NCI-H1105 treated with DMSO at 0.1 percent for 48 hours (cell line): ENCODE measurements at places on chromosomes 2 and 18.

- DNase-seq, result no peak
Observed at GRCh38 chr2:113072584-113072983, 4.8 kb downstream of the IL1F10 start.

DNA sequence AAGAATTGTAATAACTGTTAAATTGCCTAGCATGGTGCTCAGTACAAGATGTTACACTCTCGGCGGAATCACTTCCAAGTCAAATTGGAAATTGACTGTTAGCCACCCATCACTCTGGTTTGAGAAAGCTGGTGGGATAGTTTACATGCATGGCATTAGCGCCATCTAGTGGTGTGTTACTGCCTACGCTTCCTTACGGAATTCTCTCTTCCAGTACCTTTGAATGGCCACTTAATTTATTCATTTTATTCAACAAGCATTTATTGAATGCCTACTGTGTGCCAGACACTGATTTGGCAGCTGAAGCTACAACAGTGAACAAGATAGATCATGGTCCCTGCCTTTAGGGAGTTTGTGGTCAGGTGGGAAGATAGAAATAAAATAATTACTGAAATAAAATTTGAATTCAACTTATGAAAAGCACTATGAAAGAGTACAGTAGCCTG, 171.2 kb downstream of the TMEM247 start:
- DNase-seq, result peak; percentile 76

DNA sequence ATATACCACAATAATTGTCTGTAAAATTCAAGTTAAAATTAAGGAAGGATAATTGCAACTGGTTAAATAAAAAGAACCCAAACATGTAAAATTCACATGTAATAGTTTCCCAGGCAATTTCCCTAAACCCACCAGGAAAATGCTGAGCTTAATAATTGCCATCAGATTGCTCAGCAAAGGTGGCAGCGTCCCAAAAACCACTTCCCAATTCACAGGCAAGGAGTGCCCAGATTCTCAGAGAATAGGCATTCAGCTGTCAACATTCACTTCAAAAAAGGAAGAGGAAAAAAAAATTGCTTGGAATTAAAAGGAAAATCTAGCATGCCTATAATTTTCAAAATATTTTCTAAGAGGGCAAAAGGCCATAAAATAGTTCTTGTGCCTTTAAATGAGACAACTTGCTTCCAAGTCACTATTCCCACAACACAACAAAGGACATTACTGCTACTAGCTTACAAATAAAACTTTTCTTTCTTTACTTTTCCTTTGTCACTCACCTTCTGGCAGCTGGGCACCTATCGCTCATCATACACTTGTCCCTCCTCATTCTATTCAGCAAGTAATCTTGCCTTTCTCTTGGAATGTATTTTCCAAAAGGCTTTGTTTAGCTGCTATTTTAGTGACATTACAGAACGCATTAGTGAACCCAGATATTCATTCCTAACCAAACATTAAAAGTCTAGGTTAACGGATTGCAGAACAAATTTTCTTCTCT, 15.2 kb downstream of the SRBD1 start:
- no peak for DNase-seq

DNA sequence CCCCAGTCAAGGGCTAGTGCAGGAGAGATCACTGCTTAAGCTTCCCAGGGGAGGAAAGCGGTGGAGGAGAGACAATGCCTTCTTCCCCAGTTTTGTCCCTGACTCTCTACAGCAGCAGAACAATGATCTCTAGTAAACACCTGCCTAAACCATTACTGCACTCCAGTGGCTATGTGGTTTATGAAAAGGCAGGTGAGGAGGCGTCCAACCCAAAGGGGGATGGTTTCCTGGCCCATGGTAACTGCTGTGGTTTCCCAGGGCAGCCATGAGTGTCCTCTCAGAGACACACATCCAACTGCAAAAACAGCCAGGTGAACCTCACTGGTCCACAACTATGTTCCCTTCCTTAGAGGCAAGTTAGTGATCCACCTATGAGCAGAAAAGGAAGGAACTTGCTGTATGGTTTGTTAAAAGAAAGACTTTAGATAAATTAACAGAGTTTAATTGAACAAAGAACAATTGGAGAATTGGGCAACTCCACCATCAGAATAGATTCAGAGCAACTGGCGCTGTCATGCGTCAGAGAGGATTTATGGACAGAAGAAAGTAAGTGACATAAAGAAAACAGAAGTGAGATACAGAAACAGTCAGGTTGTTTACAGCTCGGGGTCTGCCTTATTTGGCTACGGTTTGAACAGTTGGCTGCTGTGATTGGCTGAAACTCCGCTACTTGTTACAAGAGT, 4.8 kb upstream of the TTC39C start:
- DNase-seq, result peak; percentile 55

- DNase-seq, result no peak
Observed at GRCh38 chr2:132860220-132860619, 190.2 kb upstream of the LYPD1 start.

- DNase-seq, result no peak
Observed at GRCh38 chr2:148102641-148103040, 81.8 kb downstream of the MBD5 start.

- no peak for DNase-seq
Observed at GRCh38 chr2:8803658-8804379, 33.6 kb downstream of the KIDINS220 start.

- DNase-seq, result no peak
Observed at GRCh38 chr2:200743042-200743676, 68.6 kb upstream of the BZW1 start.

- DNase-seq, result no peak
Observed at GRCh38 chr18:38961880-38962279, 1396.3 kb upstream of the CELF4 start.

- DNase-seq, result peak; percentile 52
Observed at GRCh38 chr2:60549238-60549927, 4.1 kb downstream of the BCL11A start.

GRCh38 chr18:78406743-78407465, 572.7 kb upstream of the SALL3 start:
- peak; percentile 7 for DNase-seq

- DNase-seq, result no peak
Observed at GRCh38 chr2:31324016-31324633, 90.2 kb downstream of the EHD3 start.

GRCh38 chr2:159683817-159684216, 28.5 kb upstream of the MARCHF7 start:
- no peak for DNase-seq

DNA sequence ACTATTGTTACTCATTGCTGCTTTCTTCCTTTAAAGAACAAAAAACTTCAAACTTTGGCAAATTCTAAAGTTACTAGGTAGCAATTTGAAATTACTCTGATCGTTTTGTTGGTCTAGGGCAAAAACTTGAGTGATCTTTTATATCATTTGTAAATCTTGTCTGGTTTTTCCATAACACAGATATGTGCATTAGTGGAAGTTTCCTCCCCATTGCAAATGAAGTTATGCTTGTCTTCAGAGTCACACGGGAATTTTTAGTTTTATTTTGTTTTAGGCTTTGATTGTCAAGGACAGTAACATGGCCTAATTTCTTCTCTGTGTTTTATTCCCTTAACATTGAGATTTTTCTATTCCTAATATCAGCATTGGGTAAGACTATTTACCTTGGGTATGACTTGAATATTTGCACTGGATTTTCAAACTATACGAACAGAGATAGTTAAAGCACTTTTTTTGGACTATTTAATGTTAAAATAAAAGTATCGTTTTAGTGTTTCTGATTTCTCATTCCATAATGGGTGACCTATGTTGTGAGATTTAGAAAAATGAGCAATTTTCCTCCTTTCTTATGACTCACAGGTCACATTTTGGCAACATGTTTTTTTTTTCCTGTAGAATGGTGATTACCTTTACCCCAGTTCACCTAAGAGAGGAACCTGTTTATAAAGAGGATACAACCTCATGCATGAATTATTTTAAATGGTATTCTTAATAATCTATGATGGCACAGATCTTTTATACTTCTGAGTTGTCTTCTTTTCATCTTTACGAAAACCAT, 65.0 kb downstream of the BABAM2 start:
- DNase-seq, result no peak

DNA sequence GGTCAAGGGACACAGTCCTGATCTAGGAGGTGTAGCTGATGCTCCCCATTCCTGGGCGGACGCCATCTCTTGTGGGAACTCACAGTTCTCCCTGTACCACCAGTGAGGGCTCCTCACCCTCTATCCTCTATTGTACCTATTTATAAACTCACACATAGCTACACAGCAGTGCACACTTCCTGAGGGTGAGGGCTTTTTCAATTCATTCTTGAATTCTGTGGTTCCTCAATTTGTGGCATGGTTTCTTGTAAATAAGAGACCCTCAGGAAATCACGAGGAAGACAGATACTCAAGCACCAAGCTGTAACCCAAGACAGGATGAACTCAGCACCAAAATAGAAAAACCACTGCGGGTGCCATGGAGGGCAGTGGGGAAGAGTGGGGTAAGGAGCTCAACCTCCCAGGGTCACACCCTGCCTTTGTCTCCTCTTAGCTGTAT, 245.9 kb upstream of the PXDN start:
- no peak for DNase-seq

DNA sequence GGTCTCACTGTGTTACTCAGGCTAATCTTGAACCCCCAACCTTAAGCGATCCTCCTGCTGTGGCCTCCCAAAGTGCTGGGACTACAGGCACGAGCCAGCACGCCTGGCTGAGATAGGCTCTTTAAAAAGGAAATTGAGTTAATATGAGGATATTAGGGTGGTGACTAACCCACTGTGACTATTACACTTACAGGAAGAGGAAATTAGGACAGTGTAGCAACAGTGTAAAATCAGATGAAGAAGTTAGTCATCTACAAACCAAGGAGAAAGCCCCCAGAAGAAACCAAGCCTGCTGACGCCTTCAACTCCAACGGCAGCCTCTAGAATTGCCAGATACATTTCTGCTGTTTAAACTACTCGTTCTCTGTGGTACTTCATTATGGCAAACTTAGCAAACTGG, 711.9 kb downstream of the SUCLG1 start:
- no peak for DNase-seq

GRCh38 chr2:140975237-140975636, 1155.6 kb downstream of the LRP1B start:
- no peak for DNase-seq

- DNase-seq, result no peak
Observed at GRCh38 chr18:374721-375168, 106.9 kb upstream of the THOC1 start.

GRCh38 chr2:219766658-219767057, 139.2 kb downstream of the SLC4A3 start:
- no peak for DNase-seq

DNA sequence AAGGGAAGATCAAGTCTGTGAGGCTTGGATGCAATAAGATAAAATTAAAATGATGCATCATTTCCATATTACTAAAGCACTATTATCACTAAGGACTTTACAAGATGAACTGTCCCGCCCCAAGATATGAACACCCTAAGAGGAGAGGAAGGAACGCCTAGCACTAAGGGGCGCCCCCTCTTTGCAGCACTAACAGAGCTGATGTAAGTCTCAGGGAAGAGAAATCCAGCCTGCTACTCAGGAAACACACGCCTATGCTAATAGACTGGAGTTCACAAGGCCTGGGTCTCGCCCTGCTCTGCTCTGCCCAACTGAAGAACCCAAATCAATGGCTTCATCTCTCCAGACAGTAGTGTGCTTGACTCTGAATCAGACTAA, 6.1 kb downstream of the INO80C start:
- DNase-seq, result no peak

DNA sequence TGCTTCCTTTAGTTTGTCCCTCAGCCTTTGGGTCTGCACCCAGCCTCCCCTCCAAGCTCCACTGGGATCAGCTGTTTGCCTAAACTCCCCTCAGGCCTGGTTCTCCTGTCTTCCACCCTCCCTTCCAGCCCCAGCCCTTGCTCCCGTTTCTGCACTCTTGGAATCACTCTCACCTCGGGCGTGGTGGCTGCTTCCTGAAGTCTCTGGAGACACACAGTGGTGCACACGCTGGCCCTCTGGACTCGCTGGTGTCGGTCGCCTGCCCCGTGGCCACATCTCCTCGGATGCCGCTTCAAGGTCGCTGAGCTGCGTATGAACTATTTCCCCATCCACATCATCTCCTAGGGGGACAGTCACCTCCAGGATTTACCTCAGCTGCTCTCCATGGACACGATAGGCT, 46.3 kb downstream of the PSMG2 start:
- DNase-seq, result no peak

DNA sequence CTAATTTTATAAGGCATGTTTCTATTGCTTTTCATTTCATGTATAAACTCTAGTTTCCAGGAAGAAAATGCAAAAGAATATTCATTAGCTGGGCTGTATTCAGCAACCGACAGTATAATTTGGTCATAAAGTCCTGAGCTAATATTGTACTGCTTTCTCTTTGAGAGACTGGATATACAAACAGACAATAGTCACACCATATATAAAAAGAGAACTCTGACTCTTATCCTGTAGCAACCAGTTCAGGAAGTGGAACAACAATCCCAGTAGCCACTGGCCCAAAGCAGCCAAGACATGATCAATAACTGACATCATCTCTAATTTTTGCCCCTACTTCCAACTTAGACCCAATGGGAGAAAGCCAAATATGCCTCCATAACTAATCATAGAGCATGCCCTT, 160.8 kb downstream of the FSIP2 start:
- no peak for DNase-seq

GRCh38 chr2:152376968-152377367, 42.0 kb downstream of the FMNL2 start:
- no peak for DNase-seq

DNA sequence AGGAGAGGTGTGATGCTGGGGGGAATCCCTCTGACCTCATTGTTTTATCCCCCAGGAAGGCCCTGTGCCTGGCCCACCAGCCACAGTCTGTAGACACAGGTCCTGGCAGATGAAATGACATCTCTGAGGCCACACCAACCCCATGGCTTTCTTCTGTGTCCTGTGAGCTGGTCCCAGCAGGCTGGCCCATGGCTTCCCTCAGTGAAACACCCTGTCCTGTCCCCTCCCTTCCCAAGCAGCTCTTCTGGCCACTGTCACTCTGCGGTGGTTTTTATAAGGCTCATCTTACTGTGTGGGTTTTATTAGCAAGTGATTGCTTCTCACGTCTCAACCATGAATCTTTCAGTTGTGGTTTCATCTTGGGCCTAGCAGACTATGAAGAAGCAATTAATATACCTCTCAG, 102.8 kb upstream of the STPG4 start:
- DNase-seq, result no peak

- no peak for DNase-seq
Observed at GRCh38 chr2:27320958-27321543, 1.8 kb downstream of the MPV17 start.

DNA sequence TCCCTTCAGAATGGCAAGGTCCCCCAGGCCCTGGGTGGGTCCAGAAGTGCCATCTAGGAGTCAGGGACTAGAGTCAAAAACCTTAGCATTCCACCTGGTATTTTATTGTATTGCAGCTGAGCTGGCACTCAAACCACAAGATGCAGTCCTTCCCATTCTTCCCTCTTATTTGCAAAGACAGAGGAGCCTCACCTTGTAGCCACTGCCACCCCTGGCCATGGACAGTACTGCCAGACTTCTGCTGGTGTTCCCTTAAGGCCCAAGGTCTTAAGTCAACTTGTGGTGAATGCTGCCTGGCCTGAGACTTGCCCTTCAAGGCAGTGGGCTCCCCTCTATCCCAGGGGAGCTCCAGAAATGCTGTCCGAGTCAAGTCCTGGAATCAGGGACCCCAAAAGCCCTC, 6.9 kb downstream of the UGT1A10 start:
- DNase-seq, result no peak
